Spinal cord (tissue), 10 donors: ENCODE measurements at places on chromosomes 1 and 21. TPM values are rescaled to one million over a fixed set of nuclear protein-coding genes. Genes with fewer than 3 reads are reported as not detected.

GRCh38 chr1:46757247-46757955 lies 38.5 kb upstream of the EFCAB14 start:
- no peak for DNase-seq

GRCh38 chr21:43657355-43658087 lies 1.8 kb downstream of the HSF2BP start:
- DNase-seq, result no peak

GRCh38 chr1:30410153-30410851 lies 313.1 kb downstream of the MATN1 start:
- DNase-seq, result no peak

- DNase-seq, result no peak
Measured at GRCh38 chr1:1542766-1543705, 2.6 kb upstream of the TMEM240 start.

DNA sequence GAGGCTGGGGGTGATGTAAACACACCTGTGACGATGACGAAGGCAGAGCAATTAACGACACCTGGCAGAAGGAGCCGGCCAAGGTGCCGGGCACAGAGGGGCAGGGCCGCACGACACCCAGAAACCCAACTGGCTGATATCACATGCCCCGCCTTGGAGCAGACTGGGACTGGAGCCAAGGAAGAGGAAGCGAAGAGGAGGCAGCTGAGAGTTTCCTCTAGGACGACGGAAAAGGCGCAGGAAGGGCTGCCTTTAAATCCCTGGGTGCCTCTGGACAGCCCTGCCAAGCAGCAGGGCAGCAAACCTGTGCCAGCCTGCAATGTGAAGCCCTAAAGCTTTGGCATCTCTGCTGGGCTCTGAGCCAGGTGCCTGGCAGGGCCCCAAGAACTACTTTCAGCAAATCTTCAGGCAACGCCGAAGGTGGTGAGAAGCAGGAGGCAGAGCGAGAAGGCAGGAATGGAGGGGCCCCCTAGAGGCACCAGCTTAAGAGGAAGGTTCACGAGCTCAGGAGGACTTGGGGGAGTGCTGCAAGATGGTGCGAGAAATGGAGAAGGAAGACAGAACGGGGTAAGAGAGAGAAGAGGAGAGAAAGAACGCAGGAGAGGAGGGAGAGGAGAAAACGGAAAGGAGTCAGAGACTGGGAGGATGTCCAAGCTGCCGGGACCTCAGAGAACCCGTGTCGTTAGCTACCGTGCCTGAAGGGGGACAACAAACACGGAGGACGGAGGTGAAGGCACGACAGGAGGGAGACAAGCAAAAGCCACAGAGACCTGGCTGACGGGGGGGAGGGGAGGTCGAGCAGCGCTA lies 25.3 kb upstream of the PEF1 start:
- DNase-seq, result peak; percentile 92

- DNase-seq, result no peak
Measured at GRCh38 chr1:238119060-238119459, 228.3 kb upstream of the ZP4 start.

RXFP4 gene
- total RNA-seq, result not detected

ZNF648 gene
- 0.99 TPM for total RNA-seq

DNA sequence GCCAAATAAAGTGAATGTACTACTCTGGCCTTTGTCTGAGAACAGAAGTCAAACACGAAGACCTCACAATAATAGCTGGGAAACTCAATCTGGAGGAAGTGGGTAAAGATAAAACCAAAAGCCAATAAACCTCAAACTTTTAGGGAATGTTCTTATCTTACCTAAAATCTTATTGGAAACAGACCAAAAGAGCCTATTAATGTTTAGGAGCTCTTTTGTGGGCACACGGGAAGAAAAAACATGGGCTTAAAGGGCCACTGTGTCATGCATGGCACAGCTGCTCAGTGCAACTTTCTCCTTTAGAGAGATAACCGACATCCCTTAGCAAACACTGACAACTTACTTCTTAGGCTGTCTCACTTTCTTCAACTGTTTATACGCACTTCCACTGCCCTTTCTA lies 16.1 kb downstream of the EIF2B3 start:
- no peak for DNase-seq

GRCh38 chr1:16180291-16180824 lies 24.5 kb upstream of the EPHA2 start:
- DNase-seq, result no peak

DNA sequence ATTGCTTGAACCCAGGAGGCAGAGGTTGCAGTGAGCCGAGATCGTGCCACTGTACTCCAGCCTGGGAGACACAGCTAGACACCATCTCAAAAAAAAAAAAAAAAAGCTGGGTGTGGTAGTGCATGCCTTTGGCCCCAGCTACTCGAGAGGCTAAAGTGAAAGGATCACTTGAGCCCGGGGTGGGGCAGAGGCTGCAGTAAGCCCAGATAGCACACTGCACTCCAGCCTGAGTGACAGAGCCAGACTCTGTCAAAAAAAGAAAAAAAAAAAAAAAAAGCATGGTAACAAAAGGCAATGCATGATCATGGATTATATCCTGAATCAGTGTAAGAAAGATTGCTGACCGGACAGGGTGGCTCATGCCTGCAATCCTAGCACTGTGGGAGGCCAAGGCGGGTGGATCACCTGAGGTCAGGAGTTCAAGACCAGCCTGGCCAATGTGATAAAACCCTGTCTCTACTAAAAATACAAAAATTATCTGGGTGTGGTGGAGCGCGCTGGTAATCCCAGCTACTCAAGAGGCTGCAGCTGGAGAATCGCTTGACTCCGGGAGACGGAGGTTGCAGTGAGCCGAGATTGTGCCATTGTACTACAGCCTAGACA lies 76.3 kb downstream of the RUSC1 start:
- DNase-seq, result no peak

DNA sequence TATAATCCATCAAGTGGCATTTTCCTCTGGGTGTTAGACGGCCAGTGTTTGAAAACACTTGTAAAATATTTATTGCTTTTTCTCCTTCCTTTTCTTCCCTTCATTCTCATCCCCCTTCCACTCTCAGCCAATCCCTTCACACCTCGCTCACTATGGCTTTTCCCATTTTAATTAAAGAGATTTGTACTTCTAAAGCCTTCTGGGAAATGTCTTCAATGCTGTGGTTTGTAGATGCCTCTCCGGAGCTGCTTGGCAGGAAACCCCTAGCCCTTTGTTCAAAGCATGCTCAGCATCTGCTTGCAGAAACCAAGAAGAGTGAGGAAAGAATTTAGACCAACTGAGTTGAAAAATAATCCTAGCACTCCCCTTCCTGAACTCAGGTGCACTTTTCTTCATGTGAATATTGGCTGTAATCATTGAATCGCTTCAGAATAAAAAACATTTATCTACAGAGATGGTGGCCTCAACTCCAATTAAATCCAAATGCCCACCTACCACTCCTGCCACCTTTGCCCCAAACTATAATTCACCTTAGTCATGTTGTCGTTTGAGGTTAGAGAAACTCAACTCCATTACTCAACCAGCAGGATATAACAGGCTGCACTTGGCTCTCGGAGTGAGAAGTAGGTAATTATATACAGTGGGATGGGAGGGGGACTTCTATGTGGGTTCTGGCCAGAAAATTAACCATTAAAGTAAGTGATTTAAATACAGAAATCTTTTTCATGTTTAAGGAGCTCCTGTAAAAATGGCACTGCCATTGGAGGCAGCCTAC lies 659.4 kb upstream of the CAMK1G start:
- peak; percentile 10 for DNase-seq

GRCh38 chr1:156750191-156750672 lies 1.2 kb downstream of the HDGF start:
- DNase-seq, result no peak

DNA sequence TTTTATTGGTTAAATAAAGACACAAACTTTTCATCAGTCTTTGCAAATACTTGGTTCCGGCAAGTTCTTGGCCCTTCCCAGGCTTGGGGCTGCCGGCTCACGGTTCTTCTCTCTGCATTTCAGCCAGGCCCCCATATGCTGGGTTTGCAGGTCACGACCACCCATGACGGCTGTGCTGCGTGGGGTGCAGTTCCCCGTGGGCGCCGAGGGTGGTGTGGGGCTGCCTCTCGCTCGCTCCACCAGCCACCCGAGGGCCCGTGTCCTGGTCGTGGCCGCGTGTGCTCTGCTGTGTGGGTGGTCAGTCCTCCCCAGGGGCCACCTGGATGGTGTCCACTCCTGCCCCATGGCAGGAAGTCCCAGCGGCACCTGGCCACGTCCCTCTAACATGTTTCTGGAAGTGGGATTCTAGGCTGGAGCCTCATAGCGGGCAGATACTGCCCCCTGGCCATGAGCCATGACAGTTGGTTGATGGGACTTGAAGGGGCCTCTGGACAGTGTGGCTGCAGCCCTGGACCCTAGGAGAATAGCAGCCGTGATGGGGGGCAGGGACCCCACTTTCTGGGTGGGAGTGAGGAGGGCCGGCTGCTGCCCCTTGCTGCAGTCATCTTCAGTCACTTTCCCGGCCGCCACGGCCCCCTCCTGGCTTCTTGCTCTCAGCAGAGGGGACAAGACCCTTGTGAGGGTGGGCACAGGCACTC lies 46.3 kb downstream of the SKI start:
- DNase-seq, result no peak

HNRNPCL2 gene
- not detected for total RNA-seq

PLCH2 gene
- total RNA-seq, result 7.1 TPM

BLZF1 gene
- total RNA-seq, result 31.3 TPM

GRCh38 chr1:13807209-13807608 lies 107.2 kb downstream of the PRDM2 start:
- DNase-seq, result peak; percentile 14

OR2L3 gene
- 0.79 TPM for total RNA-seq

DNA sequence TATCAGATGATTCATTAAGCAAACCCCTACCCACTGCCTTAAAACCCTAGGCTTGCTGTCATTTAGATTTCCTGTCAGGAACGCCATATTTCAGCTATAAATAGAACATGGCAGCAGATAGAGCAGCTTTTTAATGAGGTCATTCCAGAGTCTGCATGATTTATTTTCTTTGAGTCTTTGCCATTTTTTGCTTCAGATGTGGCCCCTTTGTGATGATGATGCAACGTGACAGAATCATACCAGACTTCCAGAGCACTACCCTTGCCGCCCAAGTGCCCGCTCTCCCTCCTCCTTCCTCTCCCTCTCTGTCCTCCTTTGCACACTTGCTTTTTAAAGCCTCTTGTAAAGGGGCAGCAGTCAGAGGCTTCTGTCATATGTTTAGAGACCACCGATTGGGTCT lies 55.5 kb upstream of the TRIM67 start:
- DNase-seq, result peak; percentile 64

GRCh38 chr21:34335316-34335715 lies 28.5 kb upstream of the KCNE2 start:
- DNase-seq, result no peak

GRCh38 chr1:99603699-99604560 lies 42.0 kb upstream of the PALMD start:
- no peak for DNase-seq

DNA sequence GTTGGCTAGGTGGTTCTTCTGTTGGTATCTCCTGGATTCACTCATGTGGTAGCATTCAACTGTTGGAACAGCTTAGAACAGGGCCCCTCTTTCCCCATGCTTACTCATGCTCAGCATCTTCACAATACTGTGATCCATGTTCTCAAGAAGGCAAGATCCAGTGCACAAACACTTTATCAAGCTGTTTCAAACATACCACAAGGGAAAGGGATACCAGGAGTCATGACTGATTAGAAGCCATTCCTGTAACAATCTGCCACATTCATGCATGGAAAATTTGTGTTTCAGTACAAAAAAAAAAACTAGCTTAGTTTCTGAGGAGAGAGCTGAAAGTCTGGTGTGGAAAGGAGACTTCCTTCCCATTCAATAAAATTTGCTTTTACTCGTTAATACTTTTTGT lies 169.8 kb upstream of the CACYBP start:
- DNase-seq, result no peak

TGFB2 gene
- 38.6 TPM for total RNA-seq

LCE3E gene
- not detected for total RNA-seq

DNA sequence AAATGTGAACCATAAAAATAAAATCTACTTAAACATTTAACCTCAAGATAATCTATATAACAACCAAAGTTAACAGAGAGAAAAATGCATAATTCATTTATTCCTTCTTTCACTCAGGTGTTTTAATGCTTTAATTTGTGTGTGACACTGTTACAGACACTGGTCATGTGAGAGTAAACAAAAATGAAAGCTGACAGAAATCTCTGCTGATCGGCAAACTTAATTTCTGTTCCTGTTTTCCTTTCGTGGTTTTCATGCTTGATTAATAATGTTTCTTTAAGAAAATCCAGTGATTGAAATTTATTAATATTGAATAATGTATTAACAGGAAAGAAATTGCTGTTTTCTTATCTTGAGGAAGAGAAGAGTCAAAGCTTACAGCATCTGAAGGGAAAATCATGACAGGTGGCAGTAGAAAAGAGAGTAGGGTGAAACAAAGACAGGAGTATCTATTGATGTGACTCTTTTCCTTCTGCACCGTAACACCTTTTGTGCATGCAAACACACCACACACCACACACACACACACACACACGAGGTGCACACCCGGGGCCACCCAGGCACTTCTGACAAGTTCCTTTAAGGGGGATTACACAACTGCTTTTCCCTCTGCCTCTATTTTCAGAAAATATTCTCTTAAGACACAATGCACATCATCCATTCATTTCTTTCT lies 1.6 kb downstream of the OR2AK2 start:
- DNase-seq, result no peak

DNA sequence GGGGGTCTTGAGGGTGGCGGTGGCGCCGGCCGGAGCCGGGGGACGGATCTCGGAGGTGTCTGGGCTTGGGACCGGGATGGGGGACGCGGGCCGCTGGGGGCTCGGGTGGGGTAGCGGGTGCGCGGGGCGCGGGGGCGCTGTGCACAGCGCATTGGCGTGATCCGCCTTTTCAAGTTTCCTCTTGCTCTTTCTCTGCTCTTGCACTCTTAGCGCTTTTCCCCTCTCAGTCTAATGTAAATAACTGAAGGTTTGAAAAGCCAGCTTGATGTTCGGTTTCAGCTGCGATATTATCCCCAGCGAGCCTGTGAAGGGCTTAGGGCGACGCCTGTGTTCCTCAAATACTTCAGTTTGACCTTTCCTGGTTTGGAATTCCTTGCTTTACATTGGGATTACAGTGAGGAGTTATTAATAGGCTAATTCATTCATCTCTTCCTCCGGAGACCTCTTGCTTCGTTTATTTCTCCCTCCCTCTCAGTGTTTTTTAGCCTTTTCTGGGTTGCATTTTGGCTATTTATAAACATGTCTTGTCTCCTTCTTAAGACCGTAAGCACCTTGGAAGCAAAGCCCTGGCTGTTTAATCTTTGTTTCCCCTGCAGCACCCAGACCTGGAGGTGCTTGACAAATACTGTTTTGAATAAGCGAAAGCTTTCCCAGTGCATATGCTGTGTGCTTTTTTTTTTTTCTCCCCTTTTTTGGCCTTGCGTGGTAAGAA lies 693 bp downstream of the RAB4A start:
- peak; percentile 67 for DNase-seq

GRCh38 chr1:111600886-111601386 lies 18.7 kb upstream of the RAP1A start:
- DNase-seq, result no peak

DNA sequence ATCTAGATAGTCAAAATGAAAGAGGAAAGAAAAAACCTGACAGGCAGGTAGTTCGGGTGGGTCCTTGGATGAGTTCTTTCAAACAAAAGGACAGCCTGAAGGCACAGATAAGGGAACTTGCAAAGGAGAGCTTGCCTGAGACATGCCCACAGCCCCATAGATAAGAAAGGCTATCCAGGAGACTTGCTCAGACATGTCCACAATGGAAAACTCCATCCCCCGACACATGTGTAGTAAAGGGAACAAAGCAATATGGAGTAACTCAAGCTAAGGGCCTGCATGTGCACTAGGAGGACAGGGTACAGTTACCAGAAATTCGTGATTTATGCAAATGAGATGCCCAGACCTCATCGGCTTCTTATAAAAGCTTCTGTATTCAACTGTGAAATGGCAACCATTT lies 281.5 kb downstream of the NEGR1 start:
- DNase-seq, result no peak
